ENCODE measurements at places on chromosomes 6 and 20.

- DNase-seq: no peak
Observed at GRCh38 chr20:25308083-25308491, 60.2 kb downstream of the PYGB start.

DNA sequence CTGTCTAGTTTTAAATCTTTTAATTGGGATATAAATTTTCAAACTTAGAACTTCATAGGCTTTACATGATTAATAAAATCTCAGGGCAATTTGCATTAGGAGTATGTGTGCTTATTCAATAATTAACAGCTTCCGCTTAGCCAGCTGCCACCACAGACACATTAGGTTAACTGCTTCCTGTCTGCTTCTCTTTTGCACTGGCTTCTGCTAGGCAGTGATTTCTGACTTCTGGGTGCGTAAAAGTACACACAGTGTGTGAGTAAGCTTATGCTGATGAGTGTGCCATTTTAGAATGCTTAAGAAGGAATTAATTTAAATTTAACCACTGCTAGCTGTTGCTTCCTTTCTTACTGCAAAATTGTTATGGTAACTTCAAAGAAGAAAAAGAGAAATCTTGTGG lies 73.9 kb downstream of the F13A1 start:
- DNase-seq: no peak

DNA sequence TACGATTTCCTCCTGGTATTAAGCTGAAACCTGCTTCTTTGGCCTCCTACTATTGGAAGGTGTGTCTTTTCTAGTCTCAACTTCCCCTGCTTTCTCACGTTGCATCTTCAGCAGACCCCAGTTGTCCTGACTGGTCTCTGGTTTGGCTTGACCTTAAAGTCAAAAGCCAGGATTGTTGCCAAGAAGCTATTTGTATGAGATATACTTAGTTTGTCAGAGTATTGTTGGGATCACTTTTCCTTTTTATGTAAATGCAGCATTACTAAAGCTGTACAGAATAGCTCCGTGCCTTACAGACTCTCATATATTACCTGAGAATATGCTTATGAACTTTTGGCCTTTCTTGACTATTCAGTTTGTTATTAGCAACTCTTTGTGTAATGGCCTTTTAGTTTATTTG lies 61.1 kb downstream of the TSPYL4 start:
- DNase-seq: no peak

DNA sequence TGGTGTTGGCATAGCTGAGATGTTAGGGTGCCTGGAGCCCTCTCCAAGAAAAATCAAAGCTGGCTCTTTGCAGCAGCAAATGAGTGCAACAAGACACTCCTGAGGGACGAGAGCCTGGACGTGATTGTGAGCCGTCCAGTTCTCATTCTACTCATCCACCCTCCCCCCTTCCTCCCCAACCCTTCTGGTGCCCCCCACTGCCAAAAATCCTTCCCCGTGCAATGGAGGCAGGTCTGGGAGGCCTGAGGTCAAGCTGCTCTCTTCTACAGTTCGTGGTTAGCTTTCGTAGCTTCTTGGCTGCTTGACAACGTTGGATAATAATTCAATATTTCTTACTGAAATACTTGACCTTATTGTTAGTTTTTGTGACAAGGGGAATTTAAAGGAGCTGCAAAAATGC lies 185.3 kb upstream of the SUPT3H start:
- DNase-seq: no peak

DNA sequence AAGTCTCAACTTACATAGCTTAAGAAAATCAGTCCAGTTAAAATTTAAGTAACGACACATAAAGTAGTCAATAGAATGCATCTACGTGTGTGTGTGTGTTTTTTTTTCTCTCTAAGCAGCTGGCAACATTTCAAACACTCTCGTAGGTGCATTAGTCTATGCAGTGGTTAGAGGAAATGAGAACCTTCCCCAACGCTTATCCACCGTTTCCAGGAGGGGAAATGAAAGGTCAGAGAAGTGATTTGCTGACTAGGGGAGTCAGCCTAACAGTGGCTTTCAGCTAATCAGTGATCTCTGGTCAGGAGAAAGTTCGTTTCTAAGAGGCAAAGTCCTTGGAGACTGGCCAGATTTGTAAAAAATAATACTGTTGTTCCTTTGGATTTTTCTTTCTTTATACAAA lies 806.6 kb downstream of the C6orf118 start:
- no peak for DNase-seq

GRCh38 chr20:63466250-63466825 lies 6.1 kb downstream of the KCNQ2 start:
- no peak for DNase-seq
